Smooth muscle cell of the umbilical artery (primary cell): ENCODE measurements at places on chromosomes 5 and 9. TPM values are rescaled to one million over a fixed set of nuclear protein-coding genes. Genes with fewer than 3 reads are reported as not detected.

The PCDHGC5 gene
- 2.4 and 10.2 TPM in 2 replicates for total RNA-seq

The SEC61B gene
- 92.4 and 107 TPM in 2 replicates for total RNA-seq

The PALM2AKAP2 gene
- 28.5 and 52.9 TPM in 2 replicates for total RNA-seq

The TRAF1 gene
- 2.1 and 3.1 TPM in 2 replicates for total RNA-seq

The RFK gene
- 25.2 and 28.2 TPM in 2 replicates for total RNA-seq

The CCDC192 gene
- not detected in 2 replicates for total RNA-seq
